ENCODE measurements at places on chromosomes 11 and 22.

- H3K27ac ChIP-seq: no peak overlapping the region
- no peaks in the 10 kb centered on the region for H3K4me1 ChIP-seq
- no peak for DNase-seq
- no peak overlapping the region for H3K4me3 ChIP-seq
- H3K27me3 ChIP-seq: no peaks in the 10 kb centered on the region
- no peaks in the 10 kb centered on the region for H3K36me3 ChIP-seq
Measured at GRCh38 chr11:132742929-132743328, 789.4 kb downstream of the OPCML start.

GRCh38 chr11:11786771-11787170 is 55.0 kb upstream of the USP47 start:
- H3K27ac ChIP-seq: no peak overlapping the region
- no peaks in the 10 kb centered on the region for H3K4me1 ChIP-seq
- DNase-seq: no peak
- no peaks in the 10 kb centered on the region for H3K27me3 ChIP-seq
- H3K4me3 ChIP-seq: no peak overlapping the region
- no peaks in the 10 kb centered on the region for H3K36me3 ChIP-seq

DNA sequence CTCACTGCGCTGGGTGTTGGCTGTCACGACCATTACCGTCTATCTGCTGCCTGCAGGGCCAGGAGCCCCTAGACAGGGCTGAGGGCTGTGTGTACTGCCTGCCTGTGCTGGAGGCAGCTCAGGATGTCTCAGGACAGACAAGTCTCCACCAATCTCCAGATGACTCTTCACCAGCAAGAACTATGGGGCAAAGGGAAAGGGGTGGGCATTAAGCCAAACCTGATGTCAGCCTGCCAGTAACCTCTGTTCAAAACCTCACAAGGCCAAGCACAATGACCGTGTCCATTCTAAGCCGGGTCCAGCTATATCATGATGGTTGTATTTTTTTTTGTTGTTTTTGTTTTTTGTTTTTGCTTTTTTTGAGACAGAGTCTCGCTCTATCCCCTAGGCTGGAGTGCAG is 31.6 kb downstream of the MAFF start:
- DNase-seq: no peak
- no peak overlapping the region for H3K4me3 ChIP-seq
- H3K27me3 ChIP-seq: no peaks in the 10 kb centered on the region
- H3K36me3 ChIP-seq: peaks cover 15% of the 10 kb centered on the region

- peaks cover 49% of the 10 kb centered on the region for H3K4me1 ChIP-seq
- no peak for DNase-seq
- no peaks in the 10 kb centered on the region for H3K27me3 ChIP-seq
- H3K36me3 ChIP-seq: peaks cover 4% of the 10 kb centered on the region
- no peak overlapping the region for H3K4me3 ChIP-seq
- peak overlapping the region; percentile 78 for H3K27ac ChIP-seq
Measured at GRCh38 chr11:46639197-46639839, 22.0 kb downstream of the ATG13 start.

GRCh38 chr11:121723246-121723741 is 270.5 kb upstream of the SORL1-AS1 start:
- no peak overlapping the region for H3K4me3 ChIP-seq
- H3K27me3 ChIP-seq: no peaks in the 10 kb centered on the region
- peaks cover 19% of the 10 kb centered on the region for H3K4me1 ChIP-seq
- no peak for DNase-seq
- H3K27ac ChIP-seq: no peak overlapping the region
- no peaks in the 10 kb centered on the region for H3K36me3 ChIP-seq

DNA sequence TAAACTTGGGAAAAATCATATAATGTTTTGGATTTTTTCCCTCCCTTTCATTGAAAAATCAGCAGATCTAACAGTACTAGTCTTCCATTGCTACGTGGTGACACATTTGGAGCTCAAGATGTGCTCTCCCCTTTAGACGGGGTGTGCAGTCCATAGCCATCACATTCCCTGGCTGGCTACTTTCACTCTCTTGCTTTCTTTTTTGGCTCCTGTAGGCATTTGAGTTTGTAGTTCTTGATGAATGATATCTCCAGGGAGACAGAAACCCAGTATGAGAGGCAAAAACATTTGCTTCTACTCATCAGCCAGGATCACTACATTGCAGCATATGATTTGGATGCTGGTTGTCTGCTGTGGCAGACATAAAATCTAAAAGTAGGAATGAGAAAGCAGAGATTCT is 12.1 kb downstream of the CCDC81 start:
- no peak for DNase-seq
- no peaks in the 10 kb centered on the region for H3K36me3 ChIP-seq
- no peaks in the 10 kb centered on the region for H3K27me3 ChIP-seq
- H3K4me1 ChIP-seq: no peaks in the 10 kb centered on the region
- H3K4me3 ChIP-seq: no peak overlapping the region
- H3K27ac ChIP-seq: no peak overlapping the region

GRCh38 chr11:114284021-114284420 is 12.2 kb upstream of the NNMT start:
- peaks cover 4% of the 10 kb centered on the region for H3K27me3 ChIP-seq
- DNase-seq: no peak
- H3K27ac ChIP-seq: no peak overlapping the region
- no peak overlapping the region for H3K4me3 ChIP-seq
- no peaks in the 10 kb centered on the region for H3K4me1 ChIP-seq
- no peaks in the 10 kb centered on the region for H3K36me3 ChIP-seq

GRCh38 chr22:44130076-44130711 is 50.5 kb upstream of the PARVG start:
- no peaks in the 10 kb centered on the region for H3K27me3 ChIP-seq
- no peak overlapping the region for H3K4me3 ChIP-seq
- H3K27ac ChIP-seq: no peak overlapping the region
- H3K36me3 ChIP-seq: no peaks in the 10 kb centered on the region

- no peaks in the 10 kb centered on the region for H3K36me3 ChIP-seq
- 0 out of 3 replicates have a peak, but pooled peaks cover 8% of the 10 kb centered on the region for H3K27me3 ChIP-seq
- peaks cover 16% of the 10 kb centered on the region for H3K4me1 ChIP-seq
- no peak overlapping the region for H3K4me3 ChIP-seq
- no peak overlapping the region for H3K27ac ChIP-seq
- no peak for DNase-seq
Measured at GRCh38 chr11:10742460-10743208, 8.4 kb upstream of the CTR9 start.

DNA sequence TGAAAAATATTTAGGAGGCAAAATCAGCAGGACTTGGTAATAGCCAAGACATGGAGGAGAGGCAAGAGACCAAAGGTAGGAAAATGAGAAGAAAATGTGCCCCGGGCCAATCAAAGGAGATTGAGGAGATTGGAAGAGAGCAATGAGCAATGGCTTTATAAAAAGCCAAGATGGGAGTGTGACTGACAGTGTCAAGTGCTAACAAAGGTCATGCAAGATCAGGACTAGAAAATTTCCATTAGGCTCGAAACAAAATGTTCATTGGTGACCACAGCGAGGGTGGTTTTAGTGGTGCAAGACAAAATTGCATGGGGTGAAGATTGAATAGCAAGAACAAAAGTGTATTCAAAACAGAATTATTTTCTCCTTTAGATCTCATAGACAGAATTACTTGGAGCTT is 45.2 kb upstream of the TBCEL start:
- H3K4me1 ChIP-seq: no peaks in the 10 kb centered on the region
- no peak overlapping the region for H3K4me3 ChIP-seq
- H3K27ac ChIP-seq: no peak overlapping the region
- H3K27me3 ChIP-seq: peaks cover 19% of the 10 kb centered on the region

GRCh38 chr11:87224486-87224885 is 186.8 kb downstream of the TMEM135 start:
- no peaks in the 10 kb centered on the region for H3K27me3 ChIP-seq
- peaks cover 8% of the 10 kb centered on the region for H3K4me1 ChIP-seq
- no peak overlapping the region for H3K4me3 ChIP-seq
- DNase-seq: no peak

GRCh38 chr11:71342951-71343827 is 90.8 kb upstream of the SHANK2 start:
- no peaks in the 10 kb centered on the region for H3K36me3 ChIP-seq
- peaks cover 18% of the 10 kb centered on the region for H3K4me1 ChIP-seq
- H3K4me3 ChIP-seq: 0 out of 2 replicates have a peak overlapping the region, but pooled peaks have one; percentile 20
- peaks cover 78% of the 10 kb centered on the region for H3K27me3 ChIP-seq
- DNase-seq: peak; percentile 77

GRCh38 chr11:2799881-2800654 is 85.5 kb downstream of the CDKN1C start:
- H3K27ac ChIP-seq: no peak overlapping the region
- H3K27me3 ChIP-seq: peaks cover 20% of the 10 kb centered on the region
- peaks cover 13% of the 10 kb centered on the region for H3K4me1 ChIP-seq
- no peak for DNase-seq
- no peak overlapping the region for H3K4me3 ChIP-seq

- H3K36me3 ChIP-seq: no peaks in the 10 kb centered on the region
- H3K4me3 ChIP-seq: no peak overlapping the region
- H3K27me3 ChIP-seq: no peaks in the 10 kb centered on the region
- H3K4me1 ChIP-seq: no peaks in the 10 kb centered on the region
- no peak for DNase-seq
Measured at GRCh38 chr22:16721961-16722360, 103.2 kb downstream of the XKR3 start.

DNA sequence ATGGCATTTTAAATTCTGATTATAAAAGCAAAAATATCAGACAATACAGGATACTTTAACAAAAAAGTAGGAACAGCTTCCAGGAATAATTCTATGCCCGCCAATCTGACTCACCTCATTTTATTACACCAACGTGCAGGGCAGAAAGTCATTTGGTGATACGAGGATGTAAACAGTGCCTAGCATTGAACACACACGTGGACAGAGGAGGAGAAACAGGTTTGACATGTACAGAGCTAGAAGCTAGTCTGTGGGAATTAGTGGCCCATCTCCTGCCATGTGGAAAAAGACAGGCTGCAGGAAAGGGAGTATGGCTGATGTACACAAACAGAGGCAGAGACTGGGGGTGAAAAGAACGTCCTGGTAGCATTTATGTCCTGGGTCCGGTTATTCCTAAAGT is 9.0 kb upstream of the SPINDOC start:
- DNase-seq: no peak
- no peak overlapping the region for H3K4me3 ChIP-seq
- H3K4me1 ChIP-seq: peaks cover 7% of the 10 kb centered on the region
- H3K27ac ChIP-seq: no peak overlapping the region
- no peaks in the 10 kb centered on the region for H3K36me3 ChIP-seq
- no peaks in the 10 kb centered on the region for H3K27me3 ChIP-seq

DNA sequence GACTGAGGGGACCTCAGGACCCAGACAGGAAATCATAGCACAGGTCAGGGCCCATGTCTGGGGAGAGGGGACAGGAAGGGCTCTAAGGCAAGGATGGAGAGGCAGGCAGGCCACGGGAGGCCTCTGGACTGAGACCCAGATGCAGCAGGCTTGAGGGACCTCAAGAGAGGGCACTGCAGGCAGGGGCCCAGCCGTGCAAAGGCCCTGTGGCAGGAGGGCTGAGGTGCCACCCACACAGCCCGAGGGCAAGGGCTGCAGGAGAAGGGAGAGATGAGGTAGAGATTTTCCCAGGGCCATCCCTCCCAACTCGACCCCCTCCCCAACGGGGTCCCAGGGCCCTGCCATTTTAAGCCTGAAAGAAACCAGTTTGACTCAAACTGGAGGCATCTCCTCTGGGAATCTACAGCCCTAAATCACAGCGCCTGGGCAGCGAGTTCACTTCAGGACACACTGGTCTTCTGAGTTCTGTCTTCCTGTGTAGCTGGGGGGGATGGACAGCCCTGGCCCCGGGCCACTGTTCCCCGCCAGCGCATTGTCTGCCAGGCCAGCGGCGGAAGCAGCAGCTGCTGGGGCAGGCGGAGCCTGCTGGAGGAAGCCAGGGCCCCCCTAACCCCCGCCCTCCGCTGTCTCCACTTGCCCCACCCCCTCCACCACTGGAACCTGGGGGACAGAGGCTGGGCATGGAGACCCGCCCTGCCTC is 20.3 kb upstream of the WNT7B start:
- H3K36me3 ChIP-seq: no peaks in the 10 kb centered on the region
- peak overlapping the region; percentile 37 for H3K4me3 ChIP-seq
- peaks cover 22% of the 10 kb centered on the region for H3K4me1 ChIP-seq

DNA sequence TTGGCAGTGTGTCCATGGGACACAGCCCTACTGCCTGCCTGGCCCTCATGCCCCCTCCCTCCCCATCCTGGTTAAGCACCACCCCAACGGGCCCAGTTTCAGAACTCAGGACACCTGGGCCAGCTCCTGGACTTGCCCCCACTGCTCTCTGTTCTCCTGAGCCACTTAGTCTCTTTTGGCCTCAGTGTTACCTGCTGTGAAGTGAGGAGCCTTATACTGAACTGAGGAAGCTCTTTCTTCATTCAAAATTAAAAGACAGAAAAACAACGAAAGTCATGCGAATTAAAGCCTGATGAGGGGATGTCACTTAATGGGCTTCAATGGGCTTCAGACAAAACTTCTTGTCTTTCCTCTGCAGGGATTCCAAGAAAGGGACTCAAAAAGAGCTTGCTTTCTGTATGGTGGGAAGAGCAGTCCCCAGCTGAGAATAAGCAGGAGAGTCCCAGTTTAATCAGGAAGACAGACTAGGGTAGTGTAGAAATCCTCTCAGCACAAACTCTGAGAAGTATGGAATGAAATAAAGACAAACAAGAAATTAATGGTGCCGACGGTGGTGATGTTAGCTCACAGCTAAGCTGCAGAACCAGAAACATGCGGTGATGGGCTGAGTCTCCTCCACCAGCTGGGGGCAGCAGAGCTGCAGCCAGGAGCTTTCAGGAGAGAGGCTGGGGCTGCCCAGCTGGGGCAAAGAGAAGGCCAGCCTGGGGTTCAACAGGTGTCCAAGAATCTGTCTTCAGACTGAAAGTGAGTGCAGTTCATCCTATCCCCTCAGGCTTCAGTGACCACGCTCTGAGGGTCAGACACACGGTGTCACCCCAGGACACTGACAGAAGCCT is 101.0 kb downstream of the GGTLC2 start:
- no peaks in the 10 kb centered on the region for H3K36me3 ChIP-seq
- H3K4me3 ChIP-seq: no peak overlapping the region
- H3K4me1 ChIP-seq: no peaks in the 10 kb centered on the region
- H3K27ac ChIP-seq: no peak overlapping the region
- H3K27me3 ChIP-seq: no peaks in the 10 kb centered on the region
- peak; percentile 5 for DNase-seq

DNA sequence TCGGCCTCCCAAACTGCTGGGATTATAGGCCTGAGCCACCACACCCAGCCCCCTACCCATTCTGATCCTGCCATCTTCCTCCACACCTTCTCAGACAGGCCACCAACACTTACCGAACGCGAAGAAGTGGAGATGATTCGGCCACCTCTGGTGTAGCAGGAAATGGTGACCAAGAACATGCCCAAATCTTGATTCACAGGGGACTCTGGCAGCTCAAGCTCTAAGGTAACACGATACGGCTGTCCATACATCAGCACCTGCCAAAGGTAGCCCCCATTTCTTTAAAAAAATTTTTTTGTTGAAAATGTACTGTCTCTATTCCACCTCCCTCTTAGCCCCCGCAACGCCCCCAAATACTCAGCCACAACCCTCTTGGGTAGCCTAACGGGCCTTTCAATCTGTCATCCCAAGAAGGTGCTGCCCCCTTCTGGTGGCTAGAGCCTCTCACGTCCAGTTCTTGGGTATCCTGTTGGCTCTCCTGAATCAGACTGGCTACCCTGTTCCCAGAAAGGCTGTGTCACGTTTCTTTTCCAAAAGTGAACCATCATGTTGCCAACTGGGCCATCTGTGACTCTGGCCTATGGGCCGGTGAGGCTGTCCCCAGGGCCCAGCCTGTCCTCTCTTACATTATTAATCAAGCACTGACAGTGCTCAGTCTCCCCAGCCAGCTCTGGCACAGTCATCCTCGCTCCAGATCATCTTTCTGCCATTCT is 5.3 kb upstream of the LRRN4CL start:
- DNase-seq: peak; percentile 70
- H3K4me3 ChIP-seq: no peak overlapping the region
- H3K27ac ChIP-seq: no peak overlapping the region
- H3K27me3 ChIP-seq: no peaks in the 10 kb centered on the region

GRCh38 chr11:47593492-47593933 is 698 bp downstream of the C1QTNF4 start:
- peak overlapping the region; percentile 82 for H3K4me3 ChIP-seq
- DNase-seq: no peak

All from HepG2 (cell line).